WERI-Rb-1 (cell line): ENCODE measurements at places on chromosomes 12 and 14.

GRCh38 chr14:92471919-92472318, 41.7 kb upstream of the RIN3 start:
- DNase-seq: no peak

- no peak for DNase-seq
Observed at GRCh38 chr14:79161571-79161970, 991.4 kb downstream of the NRXN3 start.

DNA sequence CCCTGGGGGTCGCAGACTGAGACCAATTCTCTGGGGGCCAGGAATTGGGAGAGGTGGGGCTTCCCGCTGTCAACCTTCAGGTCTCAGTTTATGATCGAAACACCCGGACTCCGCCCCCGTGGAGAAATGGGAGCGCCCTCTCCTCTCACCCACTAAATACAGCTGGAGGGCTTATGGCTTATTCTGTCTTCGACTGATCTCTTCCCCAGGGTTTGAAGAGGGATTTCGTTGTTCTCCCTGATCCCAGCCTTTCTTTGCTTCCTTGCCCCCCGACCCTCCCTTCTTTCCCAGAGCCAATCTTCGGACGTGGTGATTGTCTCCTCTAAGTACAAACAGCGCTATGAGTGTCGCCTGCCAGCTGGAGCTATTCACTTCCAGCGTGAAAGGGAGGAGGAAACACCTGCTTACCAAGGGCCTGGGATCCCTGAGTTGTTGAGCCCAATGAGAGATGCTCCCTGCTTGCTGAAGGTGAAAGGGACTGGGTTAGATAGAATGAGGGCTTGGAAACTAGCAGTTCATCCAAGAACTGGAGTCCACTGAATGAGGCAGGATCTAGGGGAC, 607 bp downstream of the OS9 start:
- DNase-seq: peak; percentile 42

DNA sequence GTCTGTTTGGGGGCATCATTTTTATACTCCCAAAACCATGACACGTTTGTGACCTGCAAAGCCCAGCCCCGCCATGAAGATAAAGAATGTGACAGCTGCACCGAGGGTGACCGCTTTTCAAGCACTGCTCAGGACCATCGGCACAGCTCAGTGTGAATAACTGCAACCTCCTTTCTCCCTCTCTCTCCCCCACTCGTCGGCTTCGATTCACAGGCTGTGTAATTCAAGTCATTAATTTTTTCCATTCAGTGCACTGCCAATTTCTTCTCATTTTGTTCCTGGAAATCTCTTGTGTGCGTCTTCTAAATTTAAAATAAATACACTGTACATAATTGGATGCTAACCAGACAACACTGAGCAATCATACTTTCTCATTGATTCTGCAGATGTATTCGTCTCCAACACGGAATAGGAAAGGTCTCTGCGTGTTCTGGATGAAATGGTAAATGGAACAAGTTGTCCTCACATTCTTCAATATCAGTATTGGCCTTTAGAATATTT, 260.8 kb downstream of the TTC8 start:
- no peak for DNase-seq

GRCh38 chr14:54025661-54026060, 69.0 kb upstream of the BMP4 start:
- peak; percentile 15 for DNase-seq

DNA sequence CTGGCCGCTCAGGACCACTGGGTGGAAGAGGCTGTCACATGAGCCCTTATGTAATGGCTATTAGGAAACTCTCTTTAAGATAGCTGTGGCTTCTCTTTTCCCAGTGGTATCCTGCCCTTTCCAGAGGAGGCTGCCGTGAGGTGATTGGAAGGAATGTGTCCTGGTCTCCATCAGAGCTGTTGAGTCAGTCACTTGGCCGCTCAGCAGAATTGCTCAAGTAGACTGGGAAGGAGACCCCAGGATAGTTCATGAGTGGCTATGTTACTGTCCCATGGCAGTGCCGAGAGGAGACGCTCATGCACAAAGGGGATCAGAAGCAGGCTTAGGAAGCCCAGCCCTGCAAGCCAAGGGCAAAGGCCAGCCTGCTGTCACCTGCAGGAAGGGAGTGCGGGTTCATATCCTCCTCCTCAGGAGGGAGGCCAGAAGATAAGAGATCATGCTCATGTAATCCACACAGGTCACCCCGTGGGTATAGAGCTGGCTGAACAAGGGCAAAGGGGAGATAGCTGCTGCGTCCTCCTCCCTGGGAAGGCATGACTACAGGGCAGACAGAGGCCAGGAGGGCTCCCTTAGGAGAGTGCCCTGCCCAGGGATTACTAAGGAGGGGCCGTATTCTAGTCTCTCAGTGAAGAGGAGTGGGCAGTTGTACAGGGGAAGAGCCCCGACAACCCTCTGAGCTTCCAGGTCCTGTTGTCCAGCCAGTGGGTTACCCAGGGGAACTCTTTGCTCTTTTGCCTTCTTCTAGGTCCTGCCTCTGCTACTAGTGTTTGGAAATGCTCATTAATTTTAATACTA, 137.0 kb upstream of the MAX start:
- DNase-seq: no peak

DNA sequence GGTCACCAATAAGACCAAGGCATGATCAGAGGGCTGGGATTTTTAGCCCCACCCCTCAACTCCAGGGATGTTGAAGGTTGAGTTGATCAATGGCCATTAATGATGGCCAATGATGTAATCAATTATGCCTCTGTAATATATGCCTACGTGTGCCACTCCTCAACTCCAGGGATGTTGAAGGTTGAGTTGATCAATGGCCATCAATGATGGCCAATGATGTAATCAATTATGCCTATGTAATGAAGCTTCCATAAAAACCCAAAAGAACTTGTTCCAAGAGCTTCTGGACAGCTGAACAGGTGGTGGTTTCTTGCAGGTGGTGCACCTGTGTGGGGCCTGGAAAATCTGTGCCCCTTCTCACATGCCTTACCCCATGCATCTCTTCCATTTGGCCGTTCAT, 33.2 kb downstream of the KLRG1 start:
- no peak for DNase-seq

DNA sequence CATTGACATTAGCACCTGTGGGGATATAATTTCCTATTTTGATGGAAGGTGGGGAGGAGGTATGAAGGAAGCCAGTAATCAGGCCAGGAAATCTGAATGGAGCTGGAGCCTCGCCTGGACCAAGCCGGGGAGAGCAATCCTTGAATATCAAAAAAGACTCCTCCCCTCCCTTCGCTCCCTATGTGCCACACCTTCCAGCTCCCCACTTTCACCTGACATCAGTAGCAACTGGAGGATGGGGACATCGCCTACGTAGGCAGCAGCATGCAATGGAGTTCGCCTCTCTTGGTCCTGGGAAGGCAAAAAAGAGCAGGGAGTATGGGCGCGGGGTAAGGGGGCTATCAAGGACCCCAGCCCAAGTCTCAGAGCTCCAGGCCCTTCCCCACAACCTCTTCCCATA, 1.1 kb downstream of the ANKRD52 start:
- DNase-seq: no peak

- no peak for DNase-seq
Observed at GRCh38 chr14:33564774-33565630, 385.9 kb downstream of the EGLN3 start.

GRCh38 chr12:29695026-29695425, 88.7 kb downstream of the TMTC1 start:
- DNase-seq: no peak

DNA sequence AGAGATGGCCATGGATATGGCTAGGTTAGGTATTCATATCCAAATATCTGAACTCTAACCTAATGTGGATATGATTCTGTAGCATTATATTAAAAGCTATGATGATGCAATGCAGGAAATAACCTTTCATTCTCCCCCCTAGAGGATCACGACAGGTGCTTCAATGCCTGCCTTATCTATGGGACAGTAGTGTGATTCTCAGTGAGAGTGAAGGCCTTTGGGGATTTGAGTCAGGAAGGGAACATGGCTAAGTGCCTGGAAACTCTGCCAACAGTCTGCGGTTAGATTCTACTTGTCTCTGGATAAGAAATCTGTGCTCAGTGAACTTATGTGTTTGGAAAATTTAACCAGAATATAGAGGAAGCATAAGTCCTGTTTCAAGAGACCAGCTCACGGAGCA, 81.8 kb downstream of the SLC38A1 start:
- DNase-seq: no peak

DNA sequence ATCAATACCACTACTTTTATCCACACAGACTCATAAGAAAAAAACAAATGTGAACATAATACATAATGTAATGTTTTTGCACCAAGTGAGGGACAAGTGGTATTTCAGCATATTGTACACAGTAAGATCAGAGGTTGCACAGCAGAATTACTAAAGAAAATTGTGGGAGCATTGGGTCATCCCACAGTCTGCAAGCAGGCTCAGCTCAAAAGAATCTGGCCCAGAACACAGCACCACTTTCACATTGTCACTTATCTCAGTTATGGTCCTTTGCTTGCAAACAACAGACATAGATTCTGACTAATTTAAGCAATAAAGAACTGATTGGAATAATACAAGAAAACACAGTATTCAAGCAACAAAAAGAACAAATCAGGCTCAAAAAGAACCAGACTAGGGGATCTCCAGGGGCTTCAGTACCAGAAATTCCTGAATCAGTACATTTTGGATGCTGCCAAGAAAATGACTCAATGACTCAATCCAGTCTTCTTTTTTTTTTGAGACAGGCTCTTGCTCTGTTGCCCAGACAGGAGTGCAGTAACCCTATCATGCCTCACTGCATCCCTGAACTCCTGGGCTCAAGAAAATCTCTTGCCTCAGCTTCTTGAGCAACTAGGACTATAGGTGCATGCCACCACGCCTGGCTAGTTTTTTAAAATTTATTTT, 42.9 kb upstream of the EEA1 start:
- no peak for DNase-seq

DNA sequence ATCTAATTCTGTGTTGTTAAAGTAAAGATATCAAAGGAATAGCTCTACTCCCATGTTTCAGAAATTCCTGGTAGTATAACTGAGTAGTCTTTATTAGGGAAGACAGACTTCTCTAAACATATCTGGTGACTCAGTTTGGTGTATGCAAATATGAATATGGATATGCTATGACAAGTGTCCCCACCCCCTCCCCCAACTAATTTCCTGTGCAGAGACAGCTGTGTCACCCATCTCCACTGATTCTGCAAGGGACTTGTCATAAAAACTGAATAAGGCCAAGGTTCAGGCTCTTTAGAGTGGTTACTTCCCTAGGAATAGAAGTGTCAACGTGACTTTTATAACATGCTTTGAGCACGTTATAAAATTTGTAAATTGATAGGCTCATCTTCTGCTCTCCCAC, 429.1 kb downstream of the DAD1 start:
- no peak for DNase-seq

GRCh38 chr14:96582411-96582961, 80.3 kb downstream of the PAPOLA start:
- DNase-seq: no peak

- DNase-seq: no peak
Observed at GRCh38 chr12:93061473-93062419, 132.7 kb upstream of the EEA1 start.

- no peak for DNase-seq
Observed at GRCh38 chr14:26928019-26928418, 330.2 kb upstream of the NOVA1 start.

DNA sequence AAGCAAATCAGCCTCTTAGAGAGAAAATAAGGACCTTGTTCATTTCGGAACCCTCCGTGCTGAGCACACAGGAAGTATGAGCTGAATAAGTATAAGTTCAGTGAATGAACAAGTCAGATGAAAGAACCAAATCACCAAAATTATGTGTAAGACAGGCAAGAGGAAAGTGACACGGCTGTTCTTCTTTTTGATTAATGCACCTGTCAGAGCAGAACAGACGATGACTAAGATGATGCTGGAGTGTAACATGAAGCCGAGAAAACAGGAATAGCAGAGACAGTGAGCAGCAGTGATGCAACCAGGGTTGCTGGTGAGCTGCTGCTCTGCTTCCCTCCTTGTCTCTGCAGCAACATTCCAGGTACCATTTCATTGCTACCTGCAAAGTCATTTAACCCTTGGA, 861.1 kb downstream of the GALC start:
- no peak for DNase-seq

DNA sequence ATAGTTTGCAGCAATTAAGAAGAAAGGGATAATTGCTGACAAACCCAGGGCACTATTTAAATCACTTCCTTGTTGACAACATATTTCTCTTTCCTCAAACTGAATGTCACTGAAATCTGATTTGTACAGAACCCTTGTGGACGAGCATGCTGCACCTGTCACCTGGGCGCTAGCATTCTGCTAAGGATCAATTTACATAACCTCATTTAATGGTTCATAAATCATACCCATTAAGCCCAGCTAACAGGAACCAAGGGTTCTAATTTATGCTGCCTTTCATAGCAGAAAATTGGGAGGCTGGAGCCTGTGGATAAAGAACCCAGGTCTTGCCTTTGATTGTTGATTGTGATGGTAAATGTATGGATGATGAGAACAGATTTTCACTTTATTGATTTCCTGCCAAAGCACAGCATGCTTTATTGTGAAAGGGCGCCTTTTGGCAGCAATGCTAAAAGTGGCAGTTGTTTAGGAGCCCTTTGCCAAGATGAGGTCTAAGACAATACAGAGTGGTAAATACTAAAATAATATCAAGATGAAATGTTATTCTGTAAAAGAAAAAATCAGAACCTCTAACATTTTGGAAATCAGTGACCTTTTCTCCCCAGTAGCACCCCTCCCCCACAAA, 95.4 kb downstream of the NKX2-1 start:
- no peak for DNase-seq

DNA sequence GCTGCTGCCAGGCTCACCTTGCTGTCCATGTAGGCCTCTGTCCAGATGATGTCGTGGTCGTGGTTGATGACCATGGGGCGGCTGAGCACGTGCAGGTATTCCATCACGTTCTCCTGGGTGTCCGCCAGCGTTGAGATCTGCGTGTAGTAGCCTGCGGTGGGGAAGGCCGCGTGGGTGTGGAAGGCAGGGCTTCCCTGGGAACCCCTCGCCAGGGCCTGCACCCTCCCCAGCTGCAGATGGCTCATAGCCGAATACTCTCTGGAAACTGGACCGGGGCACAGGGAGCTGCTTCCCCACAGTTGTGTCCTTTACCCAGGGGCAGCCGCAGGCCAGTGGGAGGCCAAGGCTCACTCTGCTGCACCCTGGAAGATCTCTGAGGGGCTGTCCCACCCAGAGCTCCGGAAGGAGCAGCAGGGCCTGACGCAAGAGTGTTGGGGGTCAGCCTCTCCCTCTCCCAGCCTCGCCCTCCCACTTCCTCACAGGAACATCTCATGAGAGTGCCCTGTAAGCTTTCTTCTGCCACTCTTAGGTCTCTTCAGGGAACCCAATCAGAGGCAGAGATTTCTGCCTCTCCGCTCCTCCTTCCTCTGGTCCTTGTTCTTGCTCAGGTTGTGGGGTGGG, 35.5 kb downstream of the CACNA2D4 start:
- no peak for DNase-seq

- DNase-seq: no peak
Observed at GRCh38 chr14:32601906-32602305, 272.8 kb downstream of the AKAP6 start.

DNA sequence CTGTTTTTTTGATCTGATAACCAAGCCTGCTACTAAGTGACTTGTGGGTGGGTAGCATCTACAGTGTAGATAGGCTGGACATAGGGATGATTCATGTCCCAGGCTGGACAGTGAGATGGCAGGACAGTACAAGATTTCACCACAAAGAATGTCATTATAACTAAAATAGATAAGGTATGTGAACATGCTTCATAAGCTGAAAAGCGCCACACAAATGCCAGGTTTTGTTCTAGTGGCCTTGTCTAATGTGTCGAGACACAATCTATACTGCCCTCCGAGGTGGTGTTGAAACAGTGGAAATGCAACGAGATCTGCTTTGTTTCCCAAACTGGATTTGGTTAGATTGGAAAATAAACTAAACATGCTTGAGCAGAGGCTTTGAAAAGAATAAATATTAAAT, 4.4 kb downstream of the LGALS3 start:
- no peak for DNase-seq
